ENCODE measurements at places on chromosomes 5 and 9. TPM values are rescaled to one million over a fixed set of nuclear protein-coding genes. Genes with fewer than 3 reads are reported as not detected.

CHSY3 gene
- 0.42 TPM for total RNA-seq

DNA sequence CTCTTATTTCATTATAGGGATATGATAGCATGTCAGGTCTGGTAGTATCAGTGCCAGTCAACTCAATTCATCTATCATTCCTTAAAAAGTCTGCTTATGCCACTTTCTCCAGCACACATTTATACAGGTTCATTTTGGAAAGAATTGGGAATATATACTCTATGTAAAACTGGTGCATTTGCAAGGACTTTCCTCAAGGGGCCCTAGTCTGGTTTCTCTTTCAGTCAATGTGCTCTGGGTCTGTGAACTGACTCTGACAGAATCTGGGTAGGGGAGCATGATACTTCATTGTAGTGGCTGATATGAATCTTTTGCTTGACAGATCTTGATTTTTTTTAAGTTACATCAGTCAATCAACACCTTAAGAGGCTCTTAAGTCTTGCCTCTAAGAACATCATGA, 313.9 kb downstream of the HTR1A start:
- DNase-seq: no peak
- no peaks in the 10 kb centered on the region for H3K27me3 ChIP-seq
- no peaks in the 10 kb centered on the region for H3K4me1 ChIP-seq

CDC23 gene
- 23.5 TPM for total RNA-seq

DNA sequence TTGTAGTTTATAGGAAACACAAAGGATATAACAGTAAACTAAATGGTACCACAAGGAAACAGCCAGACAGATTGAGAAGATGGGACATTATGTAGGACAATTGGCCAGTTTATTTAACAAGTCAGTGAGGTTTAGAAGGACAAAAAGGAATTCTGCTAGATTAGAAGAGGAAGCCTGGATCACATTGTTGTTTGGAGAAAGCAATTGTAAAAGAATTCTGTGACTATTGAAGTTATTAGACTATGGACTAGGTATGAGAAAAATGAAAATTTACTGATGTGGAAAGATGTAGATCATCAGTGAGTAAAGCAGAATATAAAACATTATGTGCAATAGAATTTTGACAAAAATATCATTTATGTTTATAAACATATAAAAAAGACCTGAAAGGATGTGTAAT, 97.1 kb downstream of the CFAP95 start:
- DNase-seq: no peak
- no peak overlapping the region for H3K4me3 ChIP-seq
- H3K36me3 ChIP-seq: no peaks in the 10 kb centered on the region
- H3K4me1 ChIP-seq: no peaks in the 10 kb centered on the region

F2RL2 gene
- 1.4 TPM for total RNA-seq

DNA sequence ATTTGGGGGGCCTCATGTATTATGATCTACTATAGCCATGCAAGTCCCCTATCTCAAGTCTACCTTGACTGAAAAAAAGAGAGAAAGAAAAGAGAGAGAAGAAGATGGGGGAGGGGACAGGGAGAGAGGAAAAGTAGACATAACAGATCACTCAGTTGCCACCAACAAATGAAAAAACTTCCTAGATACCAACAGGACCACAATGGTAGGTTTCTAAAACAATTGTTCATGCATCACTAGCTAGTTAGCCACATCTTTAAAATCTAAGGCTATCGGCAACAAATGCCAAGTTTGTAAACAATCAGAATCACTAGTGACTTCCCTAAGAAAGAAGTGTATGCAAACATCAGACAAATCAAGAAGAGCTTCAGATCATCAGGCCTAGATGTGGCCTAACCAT, 328.2 kb downstream of the BNC2 start:
- H3K27me3 ChIP-seq: no peaks in the 10 kb centered on the region
- H3K36me3 ChIP-seq: no peaks in the 10 kb centered on the region

All from colonic mucosa (tissue), 4 donors.